ENCODE measurements at places on chromosomes 7 and 10.
A peak's percentile ranks its signal among the peaks of the same experiment; 100 is the strongest.

DNA sequence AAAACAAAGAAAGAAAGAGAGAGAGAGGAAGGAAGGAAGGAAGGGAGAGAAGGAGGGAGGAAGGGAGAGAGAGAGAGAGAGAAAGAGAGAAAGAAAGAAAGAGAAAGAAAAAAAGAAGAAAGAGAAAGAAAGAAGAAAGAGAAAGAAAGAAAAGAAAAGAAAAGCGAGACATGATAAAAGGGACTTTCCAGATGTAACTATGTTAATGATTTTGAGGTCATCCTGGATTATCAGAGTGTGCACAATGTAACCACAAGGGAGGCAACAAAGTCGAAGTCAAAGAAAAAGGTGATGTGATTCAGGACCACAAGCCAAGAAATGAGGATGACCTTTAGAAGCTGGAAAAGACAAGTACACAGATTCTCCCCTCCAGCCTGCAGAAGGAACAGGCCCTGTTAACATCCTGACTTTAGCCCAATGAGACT, 48.9 kb upstream of the PAX2 start:
- peak; percentile 81 for DNase-seq

- DNase-seq = no peak
Measured at GRCh38 chr7:732094-732541, 5.0 kb upstream of the PRKAR1B start.

DNA sequence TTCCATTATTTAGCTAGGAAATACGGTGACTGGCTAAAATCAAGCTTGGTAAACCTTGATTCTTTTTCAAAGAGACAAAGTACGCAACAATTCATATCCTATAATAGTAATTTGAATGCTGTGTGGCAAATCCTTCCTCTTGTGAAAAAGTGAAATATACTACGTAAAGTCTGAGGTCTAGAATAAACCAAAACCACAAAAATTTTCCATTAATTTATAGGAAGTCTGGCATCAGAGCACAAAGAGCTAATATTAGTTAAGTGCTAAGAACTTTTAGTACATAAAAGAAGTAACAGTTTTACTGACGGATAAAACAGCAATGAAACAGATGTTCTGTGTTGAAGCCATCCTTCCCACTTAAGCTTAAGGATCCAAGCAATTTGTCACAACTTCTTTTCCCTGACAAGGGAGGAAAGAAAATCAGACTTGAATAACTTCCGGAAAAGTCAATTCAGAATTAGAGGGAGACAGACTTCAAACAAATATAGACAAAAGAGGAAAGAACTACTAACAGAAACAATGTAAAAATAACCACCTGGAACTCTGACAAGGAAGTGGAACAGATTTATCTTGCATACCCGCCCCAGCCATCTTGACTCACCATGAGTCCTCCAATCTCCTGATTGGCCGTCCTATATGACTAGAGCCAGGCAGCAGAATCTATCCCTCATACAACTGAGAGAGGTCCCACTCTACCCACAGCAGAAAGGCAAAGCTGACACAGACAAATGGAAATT, 34.6 kb downstream of the RHEB start:
- DNase-seq = peak; percentile 55

DNA sequence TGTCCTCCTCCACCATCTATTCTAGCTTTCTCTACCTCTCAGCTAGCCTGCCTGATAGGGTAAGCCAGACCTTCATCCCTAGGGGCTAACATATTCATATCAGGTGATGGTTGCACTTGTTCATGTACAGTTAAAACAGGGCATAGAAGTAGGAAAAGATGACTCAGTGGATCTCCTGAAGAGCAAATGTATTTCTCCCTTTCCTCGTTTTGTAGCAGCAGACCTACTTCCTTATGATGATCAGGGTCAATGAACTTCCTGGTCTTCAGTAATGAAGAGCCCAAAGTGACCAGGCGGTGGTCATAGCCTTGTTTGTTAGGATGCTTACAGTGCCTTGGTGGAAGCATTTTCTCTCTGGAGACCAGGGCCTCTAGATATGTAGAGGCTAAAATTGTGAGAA, 6.3 kb downstream of the LIPJ start:
- no peak for DNase-seq

- peak; percentile 96 for DNase-seq
Measured at GRCh38 chr7:76302347-76303201, at the start of gene HSPB1. HSPB1 (plus strand) TSS chr7:76302673; CDS start chr7:76302713, 40 bp downstream.

- DNase-seq = no peak
Measured at GRCh38 chr7:37781156-37781555, 67.2 kb upstream of the NME8 start.

DNA sequence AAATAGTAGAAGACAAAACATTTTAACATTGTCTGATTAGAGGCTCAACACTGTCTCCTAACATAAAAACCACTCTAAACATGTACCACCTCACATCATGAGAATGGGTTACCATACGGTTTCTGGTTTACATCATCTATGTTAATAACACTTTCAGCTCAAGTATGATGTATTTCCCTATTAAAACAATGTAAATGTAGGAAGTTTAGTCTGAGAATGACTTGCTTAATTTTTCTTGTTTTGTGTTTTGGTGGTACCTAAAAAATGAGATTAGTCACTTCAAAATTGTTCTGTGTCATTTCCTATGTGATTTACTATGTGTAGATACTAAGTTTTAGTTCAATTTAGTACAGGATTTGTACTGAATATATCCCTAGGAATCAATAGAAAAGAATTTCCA, 195.8 kb upstream of the SEMA3C start:
- DNase-seq = no peak

GRCh38 chr10:21989453-21990154, 13.9 kb downstream of the DNAJC1 start:
- DNase-seq = peak; percentile 44

DNA sequence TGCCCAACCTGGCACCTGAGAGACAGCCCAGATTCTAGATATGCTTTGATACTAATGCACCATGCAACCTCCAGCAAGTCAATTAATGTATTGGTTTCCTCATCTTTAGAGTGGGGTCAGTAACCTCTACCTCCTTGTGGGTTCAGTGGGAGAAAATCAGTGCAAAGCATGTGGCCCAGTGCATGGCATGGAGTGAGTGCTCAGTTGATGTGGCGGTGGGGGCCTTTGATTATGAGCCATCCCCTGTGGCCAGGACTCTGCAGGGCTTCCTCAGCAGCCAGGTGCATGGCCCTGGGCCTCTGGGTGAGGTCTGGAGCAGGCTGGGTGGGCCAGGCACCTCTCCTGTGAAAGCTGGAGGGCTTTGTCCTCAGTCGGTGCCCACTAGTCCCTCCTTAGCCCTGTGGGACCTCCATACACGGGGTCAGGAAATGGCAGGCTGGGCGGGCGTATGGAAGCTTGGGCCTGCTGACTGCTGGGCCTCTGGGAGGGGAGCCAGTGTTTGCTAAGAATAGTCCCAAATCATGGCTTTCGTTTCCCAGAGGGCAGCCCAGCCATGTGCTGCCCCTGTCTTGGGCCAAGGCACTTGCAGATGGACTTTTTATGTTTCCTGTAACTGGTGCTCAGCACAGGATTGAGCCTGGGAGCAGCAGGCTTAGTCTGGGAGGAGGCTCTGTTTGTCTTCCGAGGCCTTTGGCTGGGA, 3.4 kb downstream of the PALD1 start:
- no peak for DNase-seq

DNA sequence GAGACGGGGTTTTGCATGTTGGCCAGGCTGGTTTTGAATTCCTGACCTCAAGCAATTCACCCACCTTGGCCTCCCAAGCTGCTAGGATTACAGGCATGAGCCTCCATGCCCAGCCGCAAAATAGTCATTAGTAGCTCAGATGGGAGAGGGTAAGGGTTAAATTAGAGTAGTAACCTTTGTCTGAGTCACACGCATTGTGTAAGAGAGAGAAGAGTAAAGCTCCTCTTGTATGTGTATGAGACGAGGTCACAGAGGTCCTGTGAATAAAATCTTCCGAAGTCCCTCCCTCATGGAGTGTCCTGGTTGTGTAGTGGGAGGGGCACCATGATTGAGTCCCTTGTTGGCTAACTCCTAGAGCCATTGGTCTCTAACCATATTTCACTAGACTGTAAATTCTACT, 85.2 kb upstream of the CDC14C start:
- DNase-seq = peak; percentile 21

DNA sequence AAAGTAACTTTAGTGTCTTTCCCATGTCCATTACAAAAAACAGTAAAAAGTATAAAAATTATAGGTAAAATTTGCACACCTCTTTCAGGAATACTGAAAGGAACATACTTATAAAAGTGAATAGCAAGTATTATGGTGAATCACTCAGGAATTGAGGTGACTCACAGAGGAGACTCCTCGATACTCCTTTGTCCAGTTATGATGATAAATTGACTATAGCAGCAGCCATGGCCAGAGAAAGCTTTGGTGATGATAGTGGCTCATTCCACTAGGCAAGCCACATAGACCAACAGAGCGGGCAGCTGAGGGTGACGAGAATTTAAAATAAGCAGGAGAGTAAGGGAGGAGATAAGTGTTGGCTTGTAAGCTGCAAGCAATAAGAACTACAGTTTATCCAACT, 1231.1 kb upstream of the CELF2 start:
- no peak for DNase-seq

DNA sequence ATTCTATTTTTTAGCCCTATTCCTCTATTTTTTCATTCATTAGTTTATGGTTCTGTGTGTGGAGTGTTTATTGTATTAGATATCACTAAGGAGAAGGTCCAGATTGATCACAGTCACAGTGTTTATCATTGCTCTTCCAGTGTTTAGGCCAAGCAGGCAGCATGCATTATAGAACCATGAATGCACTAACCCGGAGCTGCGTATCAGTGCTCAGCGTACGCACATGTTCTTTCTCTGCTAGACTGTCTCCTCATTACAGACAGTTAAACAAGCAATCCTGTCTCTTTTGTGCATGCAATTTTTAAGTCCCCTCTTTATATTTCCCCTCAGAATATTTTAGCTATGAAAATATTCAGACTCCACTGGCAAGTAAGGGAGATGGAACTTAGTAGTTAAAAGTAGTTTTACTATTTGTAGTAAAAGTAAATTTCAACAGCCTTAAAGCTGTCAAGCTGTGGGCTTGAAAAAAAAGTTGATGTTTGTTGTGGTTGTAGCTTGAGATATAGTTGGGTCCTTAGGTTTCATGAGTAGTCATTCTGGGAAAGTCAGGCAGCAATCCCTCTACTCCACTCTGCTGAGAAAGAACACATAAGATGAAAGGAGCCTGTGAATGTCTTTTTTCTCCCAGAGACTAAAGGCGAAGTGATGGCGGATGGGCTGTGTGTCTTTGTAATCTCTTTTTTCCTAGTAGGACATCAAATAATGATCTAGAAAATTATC, 260.4 kb downstream of the CDK14 start:
- DNase-seq = no peak

- DNase-seq = no peak
Measured at GRCh38 chr7:151850491-151851124, 26.3 kb downstream of the PRKAG2 start.

DNA sequence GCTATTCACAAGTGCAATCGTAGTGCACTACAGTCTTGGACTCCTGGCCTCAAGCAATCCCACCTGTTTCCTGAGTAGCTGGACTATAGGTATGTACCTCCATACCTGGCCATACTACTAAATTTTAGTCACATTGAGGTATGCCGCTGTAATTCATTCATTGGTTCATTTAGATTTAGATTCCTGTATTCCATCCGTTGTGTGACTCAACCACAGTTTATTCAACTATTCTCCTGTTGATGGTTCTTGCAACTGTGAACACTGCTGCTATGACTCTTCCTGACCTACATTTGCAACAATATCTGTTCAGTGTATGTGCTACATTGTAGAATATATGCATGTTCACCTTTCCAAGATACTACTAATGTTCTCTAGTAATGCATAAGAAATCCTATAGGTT, 8.0 kb upstream of the ZCCHC24 start:
- DNase-seq = no peak

GRCh38 chr7:44309271-44310091, 15.9 kb downstream of the CAMK2B start:
- DNase-seq = no peak

DNA sequence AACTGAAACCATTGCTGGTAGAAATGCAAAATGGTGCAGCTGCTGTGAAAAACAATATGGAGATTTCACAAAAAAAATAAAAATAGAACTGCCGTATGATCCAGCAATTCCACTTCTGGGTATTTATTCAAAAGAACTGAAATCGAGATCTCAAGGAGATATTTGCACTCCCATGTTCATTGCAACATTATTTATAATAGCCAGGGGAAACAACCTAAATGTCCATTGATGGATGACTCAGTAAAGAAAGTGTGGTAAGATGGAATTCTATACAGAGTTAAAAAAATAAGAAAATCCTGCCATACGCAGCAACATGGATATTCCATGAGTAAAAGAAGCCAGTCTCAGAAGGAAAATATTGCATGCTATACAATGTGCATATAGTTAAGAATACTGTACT, 290.6 kb upstream of the GHITM start:
- no peak for DNase-seq

DNA sequence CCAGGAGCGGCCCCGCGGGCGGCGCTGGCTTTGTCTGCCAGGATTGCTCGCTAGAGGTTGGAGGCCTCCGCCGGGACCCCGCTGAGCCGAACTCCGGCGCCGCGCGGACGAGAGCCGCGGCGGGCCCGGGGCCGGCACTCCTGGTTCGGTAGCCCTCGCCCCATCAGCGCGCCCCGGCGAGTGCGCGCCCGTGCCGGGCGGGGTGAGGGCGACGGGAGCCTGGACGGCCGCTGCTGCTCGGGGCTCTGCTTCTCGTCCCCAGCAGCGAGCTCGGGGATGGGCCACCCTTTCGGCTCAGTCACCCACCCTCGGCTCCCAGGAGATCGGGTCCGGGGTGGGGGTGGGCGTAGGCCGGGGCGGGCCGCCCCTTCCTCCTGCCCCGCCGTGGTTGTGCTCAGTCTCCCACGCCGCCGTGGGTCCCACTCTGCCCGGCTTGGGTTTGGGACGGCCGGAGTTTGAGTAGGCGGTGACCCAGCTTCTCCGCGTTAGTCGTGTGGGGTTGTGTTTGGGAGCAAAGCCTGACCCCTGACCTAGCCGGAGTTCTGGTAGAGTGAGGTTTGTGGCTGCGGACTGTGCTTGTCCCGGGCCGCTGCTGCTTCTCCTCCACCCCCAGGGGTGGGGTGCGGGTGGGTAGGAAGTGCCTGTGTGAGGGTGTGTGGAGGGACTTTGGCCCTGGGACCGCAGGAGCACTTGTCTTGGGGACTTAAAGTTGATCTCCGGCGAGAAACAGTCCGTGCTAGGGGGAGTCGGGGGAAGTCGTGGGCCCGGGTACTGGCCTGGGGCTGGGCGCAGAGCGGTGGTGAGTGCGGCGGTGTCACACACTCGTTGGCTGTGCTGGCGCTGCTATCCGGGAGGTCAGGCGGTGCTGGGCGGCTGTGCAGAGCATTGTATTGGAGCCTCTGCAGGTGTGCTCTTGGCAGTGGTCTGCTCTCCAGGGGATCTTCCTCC, 677 bp downstream of the TSPAN14 start:
- peak; percentile 62 for DNase-seq
